ENCODE measurements at places on chromosomes 2 and 18.

- DNase-seq = no peak
Measured at GRCh38 chr2:171837736-171838135, 56.3 kb downstream of the SLC25A12 start.

- no peak for DNase-seq
Measured at GRCh38 chr18:50232419-50232818, 33.9 kb downstream of the CFAP53 start.

DNA sequence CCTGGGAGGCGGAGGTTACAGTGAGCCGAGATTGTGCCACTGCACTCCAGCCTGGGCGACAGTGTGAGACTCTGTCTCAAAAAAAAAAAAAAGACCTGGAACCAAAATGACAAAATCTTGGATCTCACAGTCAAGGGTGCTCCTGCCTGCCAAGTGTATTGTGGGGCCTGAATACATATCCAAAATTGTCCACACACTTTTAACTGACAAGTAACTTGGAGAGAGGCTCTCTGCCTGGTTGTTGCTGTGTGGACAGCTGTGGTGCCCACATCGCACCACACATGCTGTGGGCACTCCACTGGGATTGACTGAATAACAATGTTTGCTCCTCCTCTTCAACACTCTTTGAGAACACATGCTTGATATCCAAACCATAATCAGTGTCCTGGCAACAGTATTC is 117.6 kb upstream of the REV1 start:
- no peak for DNase-seq

GRCh38 chr2:236501531-236501930 is 68.1 kb upstream of the ACKR3 start:
- no peak for DNase-seq
